Inflammatory macrophage treated with lipopolysaccharide for 4 hours (primary cell): ENCODE measurements at places on chromosomes 5 and 9.

DNA sequence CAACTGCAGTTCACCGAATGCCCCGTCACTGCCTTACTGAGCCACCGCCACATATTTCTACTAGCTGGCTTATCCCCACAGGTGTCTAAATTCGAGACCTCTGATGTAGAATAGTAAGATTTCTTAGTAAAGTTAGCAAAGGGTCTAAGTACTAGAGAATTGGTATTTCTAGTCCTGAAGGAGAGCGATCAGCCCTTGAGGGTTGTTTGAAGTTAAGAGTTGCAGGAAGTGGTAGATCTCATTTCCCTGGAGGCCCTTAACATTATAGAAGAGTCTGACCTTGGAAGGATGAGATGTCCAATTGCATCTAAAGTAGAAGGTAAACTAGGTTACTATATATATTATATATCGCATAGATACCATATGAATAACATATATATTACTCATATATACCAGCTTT is 451.8 kb downstream of the CCDC171 start:
- DNase-seq, result no peak

DNA sequence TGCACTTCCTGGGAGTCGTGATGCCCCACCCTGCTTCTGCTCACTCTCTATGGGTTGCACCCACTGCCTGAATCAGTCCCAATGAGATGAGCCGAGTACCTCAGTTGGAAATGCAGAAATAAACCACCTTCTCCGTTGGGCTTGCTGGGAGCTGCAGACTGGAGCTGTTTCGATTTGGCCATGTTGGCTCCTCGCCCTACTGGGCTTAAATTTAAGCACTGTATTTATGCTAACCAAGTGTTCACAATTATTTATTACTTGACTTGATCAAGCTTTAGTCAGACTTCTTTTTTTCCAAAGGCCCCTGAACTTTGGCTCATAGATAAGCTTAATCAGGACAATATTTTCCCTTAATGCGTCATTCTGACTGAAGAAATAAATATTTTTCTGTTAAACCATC is 1072.4 kb upstream of the CDH9 start:
- no peak for DNase-seq

DNA sequence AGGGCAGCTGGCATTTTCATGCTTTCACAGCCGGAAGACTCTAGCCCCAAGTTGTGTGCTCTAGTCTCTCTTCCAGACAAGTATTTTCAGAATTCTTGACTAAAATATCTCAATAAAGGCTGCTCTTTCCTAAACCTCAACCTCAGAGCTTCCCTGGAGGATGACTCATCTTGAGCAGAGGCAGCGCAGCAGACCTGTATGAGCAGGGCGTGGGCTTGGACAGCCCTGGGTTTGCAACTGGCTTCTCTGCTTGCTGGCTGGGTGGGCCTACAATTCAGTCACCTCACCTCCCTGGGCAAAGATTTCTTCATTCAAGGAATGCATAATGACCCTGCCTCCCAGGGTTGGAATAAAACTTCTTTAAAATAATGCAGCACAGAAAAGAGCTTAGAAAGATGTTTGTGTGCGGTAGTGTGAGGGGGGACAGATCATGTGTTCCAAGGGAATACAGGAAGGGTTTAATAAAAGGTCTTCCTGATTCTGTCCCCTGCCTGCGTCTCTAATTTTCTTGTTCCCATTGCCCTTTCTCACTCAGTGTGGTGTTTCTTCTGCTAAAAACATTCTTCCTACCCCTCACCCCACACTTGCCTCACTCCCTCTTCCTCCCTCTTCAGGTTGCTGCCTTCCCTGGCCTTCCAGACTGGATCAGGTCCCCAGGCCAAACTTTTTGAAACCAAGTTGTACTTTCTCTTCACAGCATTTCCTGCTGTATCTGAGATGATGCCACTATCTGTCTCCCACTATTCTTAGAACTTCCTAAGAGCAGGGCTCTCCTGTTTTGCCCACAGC is 39.4 kb upstream of the MAP1B start:
- no peak for DNase-seq

DNA sequence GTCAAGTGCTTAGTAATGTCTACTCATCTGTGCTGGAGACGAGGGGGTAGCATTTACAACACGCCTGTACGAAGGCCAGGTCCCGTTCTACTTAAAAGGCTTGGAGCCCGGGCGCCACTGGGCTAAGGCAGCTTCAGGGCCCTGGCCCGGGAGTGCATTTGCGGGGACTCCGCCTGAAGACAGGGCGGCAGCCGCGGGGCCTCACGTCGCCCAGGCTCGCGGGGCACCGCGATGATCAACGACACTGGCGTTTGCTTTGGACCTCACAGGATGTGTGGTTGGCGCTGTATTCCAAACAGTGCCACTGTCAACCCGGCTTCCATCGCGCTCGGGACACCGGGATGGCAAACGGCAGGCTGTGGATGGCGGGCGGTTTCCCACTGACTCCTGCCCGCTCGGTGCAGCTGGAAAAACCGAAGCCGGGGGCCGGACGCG is 1.1 kb upstream of the TENT4A start:
- peak; percentile 57 for DNase-seq

GRCh38 chr5:86979811-86980411 is 287.8 kb upstream of the RASA1 start:
- peak; percentile 96 for DNase-seq

- DNase-seq, result no peak
Measured at GRCh38 chr5:57411982-57412381, 70.6 kb downstream of the ACTBL2 start.

DNA sequence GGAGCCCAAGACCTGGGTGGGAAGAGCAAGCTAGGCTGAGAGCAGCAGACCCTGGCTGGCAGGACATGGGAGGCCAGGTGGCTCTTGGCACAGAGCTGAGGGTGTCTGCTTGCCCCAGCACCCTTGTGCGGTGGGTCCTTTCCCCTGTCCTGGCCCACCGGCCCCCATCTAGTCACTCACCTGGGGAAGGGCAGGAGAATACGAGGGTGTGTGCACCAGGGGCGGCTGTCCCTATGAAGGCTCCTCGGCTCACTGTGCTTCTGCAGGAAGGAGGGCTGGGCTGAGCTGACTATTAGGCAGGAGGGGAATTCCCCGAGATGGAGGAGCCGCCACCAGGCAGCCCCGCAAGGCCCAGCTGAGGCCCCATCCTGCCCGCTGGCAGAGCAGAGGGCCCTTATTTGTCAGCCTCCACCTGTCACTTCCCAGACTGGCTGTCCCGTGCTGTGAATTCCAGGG is 6.1 kb upstream of the TNIP1 start:
- DNase-seq, result peak; percentile 85

GRCh38 chr5:179134511-179134910 is 74.3 kb downstream of the ZNF354C start:
- no peak for DNase-seq

DNA sequence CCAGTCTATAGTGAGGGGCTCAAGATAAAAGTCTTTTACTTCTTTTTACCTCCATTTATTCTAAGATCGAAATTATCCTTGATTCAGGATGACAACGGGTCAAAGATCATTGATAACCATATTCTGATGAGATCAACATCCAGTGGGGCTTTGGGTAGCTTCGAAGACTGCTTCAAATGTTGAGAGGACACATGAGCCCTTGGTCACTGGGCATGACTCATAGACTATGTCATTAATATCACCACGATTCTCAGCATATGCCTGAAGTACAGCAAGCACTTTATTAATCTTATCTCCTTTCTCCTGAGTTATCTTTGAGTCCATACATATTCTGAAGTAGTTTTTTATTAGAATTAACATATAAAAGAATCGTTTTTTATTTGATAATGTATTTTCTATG is 117.1 kb upstream of the DAB2 start:
- peak; percentile 66 for DNase-seq

GRCh38 chr5:124398460-124398859 is 348.0 kb downstream of the ZNF608 start:
- no peak for DNase-seq

DNA sequence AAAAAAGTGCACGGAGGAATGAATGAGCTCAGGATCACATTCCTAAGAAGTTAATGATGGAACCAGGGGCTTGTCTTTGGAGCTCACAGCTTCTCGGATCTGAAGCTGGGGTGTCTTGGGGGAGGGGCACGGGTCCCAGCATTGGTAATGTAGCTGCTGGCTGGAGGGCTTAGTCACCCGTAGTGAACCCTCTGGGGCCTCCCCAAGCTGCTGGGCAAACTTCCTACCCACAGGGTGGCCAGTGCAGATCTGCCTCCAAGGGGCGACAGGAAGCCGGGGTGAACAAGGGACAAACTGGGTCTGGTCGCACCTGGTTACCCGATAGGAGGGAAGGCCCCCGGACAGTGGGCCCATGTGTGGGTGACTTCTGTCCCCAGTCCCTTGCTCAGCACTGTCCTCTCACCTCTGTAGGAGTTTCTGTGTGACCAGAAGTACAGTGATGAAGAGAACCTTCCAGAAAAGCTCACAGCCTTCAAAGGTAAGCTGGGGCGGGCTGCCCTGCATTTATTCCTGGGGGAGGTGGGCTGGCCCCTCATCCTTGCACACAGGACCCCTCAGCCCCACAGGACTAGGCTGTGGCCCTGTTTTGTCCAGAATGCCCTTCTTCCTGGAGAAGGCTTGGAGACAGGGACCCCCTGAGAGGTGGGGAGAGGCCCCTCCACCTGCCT is 14.1 kb upstream of the NUP214 start:
- no peak for DNase-seq

GRCh38 chr5:179542170-179542569 is 8.2 kb upstream of the RUFY1 start:
- no peak for DNase-seq

GRCh38 chr9:133826289-133827085 is 88.3 kb upstream of the SARDH start:
- no peak for DNase-seq

DNA sequence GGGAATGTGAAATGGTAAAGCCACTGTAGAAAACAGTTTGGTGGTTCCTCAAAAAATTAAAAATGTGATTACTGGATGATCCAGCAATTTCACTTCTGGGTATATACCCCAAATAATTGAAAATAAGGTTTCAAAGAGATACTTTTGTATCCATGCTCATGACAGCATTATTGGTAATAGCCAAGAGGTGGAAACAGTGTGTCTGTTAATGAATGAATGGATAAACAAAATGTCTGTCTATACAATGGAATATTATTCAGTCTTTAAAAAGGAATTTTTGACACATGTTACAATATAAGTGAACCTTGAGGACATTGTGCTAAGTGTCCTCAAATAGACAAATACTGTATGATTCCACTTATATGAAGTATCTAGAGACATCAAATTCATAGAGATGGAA is 40.1 kb downstream of the NUP214 start:
- no peak for DNase-seq

DNA sequence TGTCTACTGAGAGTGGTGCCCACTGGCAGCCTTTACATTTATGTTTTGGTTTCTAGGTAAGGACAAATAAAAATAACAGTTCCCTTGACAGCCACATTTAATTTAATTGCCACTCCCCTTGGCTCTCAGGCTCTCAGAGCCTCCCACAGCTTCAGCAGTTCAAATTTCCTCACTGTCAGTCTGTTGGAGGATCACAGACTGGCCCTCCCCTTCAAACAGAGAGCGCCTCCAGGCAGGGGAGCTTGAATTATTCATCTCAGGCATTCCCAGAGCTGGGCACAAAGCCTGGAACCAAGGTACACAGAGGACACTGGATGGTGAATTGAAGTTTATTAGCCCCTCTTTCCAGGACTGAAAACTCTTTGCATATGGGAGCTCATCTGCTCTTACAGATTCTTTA is 407.7 kb downstream of the SPOCK1 start:
- DNase-seq, result no peak

GRCh38 chr5:135308245-135308644 is 90.8 kb downstream of the MACROH2A1 start:
- DNase-seq, result peak; percentile 2

DNA sequence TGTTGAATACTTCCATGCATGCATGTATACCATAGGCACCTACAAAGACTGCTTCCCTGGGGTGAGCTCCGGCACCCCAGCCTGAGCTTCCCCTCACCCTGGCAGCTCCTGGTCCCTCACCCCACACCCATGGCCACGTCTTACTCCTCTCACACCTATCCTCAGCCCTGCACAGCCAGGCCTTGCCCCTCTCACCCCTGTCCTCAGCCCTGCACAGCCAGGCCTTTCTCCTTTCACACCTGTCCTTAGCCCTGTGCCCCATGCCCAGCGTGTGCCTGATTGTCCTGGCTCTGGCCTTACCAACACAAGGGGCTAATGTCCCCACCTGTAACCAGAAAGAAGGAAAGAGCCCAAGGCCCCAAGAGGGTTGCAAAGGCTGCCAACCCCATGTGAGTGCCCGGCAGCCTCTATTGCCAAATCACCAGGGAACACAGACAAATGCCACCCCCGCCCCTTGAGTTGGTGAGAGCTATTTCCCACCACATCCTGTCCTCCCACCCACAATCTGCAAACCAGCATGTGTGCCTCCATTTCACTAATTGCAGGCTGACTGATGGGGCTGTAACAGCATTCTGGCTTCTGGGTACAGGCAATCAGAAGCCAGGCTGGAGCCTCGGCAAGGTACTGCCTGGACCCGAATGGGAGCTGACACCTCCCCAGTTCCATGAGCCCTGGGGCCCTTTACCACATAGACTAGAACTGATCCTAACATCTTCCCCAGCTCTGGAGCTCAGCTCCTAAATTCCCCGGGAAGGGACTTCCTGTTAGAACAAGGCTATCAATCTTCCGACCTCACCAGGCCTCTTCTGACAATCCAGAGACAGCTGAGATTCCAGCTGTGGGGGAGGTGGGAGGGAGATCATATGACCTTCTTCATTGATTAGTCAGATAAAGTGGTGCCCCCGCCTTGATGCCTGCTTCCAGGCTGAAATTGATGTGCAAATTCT is 78.2 kb downstream of the FAM114A2 start:
- DNase-seq, result peak; percentile 3

DNA sequence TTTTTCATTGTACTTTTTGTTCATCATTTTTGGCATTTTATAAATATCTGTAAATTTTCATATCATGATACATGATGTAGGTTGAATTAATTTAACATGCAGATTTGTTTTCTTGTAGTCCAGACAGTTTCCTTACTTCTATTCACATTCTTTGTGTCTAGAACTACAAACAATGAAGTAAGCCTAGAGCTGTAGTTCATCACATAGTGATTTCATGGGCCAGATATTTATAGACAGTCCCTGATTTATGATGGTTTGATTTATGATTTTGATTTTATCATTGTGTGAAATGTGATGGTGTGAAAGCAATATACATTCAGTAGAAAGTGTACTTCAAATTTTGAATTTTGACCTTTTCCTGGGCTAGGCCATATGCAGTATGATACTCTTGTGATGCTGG is 139.0 kb downstream of the ARHGEF28 start:
- DNase-seq, result no peak
